ENCODE measurements at places on chromosomes 12 and 14.

GRCh38 chr12:97167598-97167997, 260.5 kb downstream of the NEDD1 start:
- DNase-seq: no peak

GRCh38 chr12:108120863-108121165, 8.3 kb upstream of the WSCD2 start:
- DNase-seq: no peak

- DNase-seq: no peak
Measured at GRCh38 chr14:65195042-65195719, 92.9 kb upstream of the MAX start.

GRCh38 chr14:79016828-79017505, 846.8 kb downstream of the NRXN3 start:
- peak; percentile 1 for DNase-seq

DNA sequence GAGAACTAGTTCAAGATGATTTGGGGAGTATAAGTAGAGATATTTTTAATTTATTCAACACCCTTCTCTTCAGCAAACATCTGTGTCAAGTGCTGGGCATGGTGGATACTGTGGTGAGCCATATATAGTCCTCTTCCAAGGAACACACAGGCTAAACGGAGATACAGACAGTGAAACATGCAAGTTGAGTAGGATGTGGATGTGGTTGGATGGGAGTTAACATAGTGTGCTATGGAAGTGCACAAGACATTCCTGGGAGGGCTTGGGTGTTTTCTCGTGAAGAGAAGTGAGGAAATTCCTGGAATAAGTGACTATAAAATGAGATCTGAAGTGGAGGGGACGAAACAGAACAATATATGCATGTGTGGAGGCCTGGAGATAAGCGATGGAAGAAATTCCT, 181.1 kb upstream of the NPAS3 start:
- DNase-seq: no peak

GRCh38 chr14:102930753-102931579, 8.5 kb downstream of the AMN start:
- DNase-seq: no peak

GRCh38 chr12:85531341-85531740, 251.3 kb downstream of the ALX1 start:
- DNase-seq: no peak

DNA sequence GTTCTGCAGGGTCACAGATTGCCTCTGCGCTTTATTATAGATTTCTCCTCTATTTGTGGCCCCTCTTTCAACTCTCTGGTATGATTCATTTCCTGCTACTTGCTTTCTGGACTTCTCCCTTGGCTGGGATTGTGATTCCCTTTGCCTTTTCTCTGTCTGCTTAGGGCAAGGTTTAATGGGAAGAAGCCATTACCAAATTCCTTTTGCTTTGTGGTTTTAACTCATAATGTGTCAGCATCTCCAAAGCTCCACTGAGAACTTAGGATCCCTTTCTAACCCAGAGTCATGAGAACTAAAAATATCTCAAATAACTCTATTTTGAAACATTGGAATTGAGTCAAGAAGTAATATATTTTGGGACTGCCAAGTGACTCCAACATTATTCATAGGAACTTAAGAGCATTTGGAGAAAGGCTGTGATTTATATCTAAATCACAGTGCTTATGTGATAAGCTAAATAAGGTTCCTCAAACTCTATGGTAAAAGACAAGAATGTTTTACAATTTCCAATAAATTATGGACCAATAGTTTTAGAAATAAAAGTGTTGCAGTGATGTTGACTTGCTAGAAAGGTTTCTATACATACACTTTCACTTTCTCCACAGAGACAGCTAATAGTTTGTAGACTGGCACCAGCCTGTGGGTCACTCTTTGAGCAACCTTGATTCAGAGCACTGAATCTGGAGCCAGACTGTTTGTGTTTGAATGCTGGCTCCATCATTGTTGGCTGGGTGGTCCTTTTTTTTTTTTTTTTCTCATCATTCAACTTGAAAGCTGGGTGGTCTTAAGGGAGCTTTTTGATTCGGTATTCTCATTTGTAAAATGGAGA, 93.9 kb downstream of the DACT1 start:
- DNase-seq: no peak

All from GOT3 (cell line).